Fibroblast of mammary gland (primary cell): ENCODE measurements at places on chromosomes 5 and 9.

- peak; percentile 54 for DNase-seq
These were observed 223.6 kb upstream of the SGCD start for GRCh38 chr5:156103155-156103885.

DNA sequence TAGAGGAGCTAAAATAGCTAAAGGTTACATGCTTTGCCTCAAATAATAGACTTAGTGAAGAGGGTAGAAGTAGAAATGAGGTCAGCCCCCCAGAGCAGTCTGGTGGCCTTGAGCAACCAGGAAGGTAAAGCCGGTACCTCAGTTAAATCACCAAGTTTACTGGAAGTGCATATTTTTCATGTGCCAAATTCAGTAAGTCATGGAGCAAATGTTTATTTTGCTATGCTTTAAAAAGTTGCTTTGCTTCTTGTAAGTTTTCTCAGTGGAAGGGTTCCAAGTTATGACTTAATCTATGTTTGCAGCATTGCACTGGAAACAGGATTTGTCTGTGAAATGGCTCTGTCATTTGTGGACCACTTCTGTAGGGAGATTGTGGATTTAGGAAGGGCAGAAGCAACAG is 256.7 kb downstream of the ARRDC3 start:
- DNase-seq, result peak; percentile 84

DNA sequence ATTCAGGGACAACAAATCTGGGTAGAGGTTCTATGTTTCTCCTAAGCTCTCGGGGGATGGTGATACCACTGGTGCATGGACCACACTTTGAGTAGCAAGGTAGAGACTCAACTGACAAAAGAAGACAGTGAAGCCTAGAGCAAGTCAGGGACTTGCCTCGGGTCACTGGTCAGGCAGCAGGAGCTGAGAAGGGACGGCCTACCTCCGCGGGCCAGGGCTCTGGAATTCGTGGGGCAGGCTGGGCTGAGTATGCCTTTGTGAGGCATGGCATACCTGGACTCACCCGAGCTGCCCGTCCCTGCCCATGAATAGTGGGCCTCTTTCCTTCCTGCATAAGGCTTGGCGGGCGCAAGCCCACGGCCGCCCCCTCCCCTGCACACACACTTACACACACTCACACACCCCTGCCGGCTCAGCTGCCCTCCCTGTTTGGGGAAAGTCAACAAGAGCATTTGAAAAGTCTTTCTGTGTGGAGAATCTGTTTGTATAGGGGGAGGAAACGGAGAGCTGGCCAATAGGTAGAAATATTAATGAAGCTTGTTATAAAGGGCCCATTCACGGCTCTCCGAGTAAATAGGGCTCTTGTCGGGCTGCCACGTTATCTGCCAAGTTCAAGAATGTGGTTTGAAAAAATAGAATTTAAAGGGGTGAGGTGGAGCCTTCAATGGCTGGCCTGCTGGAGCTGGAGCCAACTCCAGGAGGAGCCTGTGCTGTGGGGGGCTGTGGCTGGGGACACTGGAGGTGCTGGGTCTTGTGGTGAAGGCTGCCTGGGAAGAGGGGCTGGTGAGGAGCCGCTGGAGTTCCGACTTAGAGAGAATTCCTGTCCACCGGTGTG is 19.1 kb upstream of the KIF12 start:
- DNase-seq, result no peak

DNA sequence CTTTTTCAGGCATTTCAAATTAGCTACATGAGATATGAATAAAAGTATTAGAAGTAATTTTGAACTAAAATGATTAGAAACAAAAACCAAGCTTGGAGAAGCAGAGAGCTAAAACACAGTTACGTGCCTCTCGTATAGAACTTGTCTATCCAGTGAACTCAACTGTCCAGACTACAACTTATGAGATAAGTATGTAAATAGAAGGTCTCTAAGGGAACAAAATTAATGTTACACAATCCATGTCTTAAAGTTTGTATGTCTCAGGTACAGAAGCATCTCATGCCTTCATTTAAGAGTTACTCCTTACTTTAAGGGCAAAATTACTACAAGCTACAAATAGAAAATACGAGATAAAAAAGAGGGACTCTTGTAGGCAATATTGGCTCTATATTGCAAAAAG is 316.8 kb downstream of the CETN3 start:
- DNase-seq, result no peak

GRCh38 chr9:77464661-77465060 is 183.5 kb downstream of the GNA14 start:
- peak; percentile 31 for DNase-seq

GRCh38 chr5:80217667-80218066 is 38.2 kb downstream of the SERINC5 start:
- no peak for DNase-seq

DNA sequence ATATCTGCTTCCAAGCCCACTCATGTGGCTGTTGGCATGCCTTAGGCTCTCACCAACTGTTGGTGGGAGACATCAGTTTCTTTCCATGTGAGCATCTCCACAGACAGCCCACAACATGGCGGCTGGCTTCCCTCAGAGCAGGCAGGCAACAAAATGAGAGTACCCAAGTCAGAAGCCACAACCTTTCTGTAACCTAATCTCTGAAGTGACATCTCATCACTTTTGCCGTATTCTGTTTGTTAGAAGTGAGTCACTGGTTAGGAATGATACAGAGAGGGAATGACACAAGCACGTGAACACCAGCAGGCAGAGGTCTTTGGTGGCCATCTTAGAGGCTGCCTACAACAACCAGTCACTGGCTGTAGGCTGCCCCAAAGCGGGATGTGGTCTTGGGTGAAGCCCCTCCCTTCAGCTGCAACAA is 88.6 kb upstream of the RASGRF2 start:
- DNase-seq, result peak; percentile 77

DNA sequence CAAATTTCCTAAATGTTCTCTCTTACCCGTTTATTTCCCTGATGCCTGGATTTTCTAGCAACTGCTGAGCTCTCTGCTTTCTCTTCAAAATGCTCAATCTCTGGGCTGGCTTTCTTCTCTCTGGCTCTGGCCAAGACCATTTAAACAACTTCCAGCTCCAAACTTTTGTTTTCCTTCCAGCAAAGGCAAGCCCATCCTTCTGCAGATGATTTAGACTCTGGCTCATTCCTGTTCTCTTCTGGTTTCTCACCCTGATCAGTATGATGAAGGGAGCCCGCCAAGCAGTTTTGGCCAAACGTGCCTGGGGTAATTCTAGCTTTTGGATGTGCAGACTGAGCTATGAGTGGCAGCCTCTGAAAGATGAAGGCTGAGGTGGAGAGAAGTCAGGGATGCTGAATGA is 78.1 kb downstream of the HSPA4 start:
- DNase-seq, result no peak

DNA sequence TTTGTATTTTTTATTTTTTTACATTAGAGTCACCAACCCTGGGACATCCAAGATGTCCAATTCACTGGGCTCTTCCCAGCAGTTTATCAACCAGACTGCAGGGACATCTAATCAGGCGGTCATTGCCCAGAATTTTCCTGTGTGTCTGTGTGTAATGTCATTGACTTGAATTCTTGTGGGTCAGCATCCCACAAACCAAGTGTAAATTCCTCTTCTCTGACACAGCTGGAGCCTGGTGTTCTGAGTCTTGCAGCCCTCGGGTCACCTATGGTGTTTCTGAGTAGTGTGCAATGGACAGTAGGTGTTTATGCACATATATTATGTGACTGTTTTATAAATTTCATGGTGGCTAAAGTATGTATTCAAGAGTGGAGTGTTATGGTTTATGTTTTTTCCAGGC is 815.7 kb downstream of the SEMA5A start:
- DNase-seq, result peak; percentile 52

DNA sequence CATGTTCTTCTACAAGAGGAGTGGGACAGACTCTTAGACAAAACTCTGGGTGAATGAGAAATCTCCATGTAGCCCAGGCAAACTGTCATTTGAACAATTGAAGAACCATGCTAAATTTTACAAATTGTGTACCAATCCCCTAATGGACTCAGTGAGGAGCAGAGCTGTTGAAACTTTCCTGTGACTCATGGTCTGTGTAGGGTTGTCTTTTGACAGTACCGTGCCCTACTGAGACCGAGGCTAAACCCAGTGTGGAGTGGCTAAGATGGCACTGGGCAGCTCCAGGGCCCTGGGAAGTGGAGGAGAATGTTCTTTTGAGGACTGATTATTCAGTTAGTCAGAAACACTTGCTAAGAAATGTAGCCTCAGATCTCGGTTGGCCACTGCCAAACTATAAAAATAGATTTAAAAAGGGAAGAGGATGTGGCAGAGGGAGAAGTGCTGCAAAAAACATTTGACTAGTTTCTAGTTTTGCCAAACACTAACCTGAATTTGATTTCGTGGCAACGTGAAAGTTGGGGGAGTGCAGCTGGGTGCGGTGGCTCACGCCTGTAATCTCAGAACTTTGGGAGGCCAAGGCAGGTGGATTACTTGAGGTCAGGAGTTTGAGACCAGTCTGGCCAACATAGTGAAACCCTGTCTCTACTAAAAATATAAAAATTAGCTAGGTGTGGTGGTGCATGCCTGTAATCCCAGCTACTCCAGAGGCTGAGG is 24.7 kb downstream of the POU4F3 start:
- no peak for DNase-seq

- DNase-seq, result no peak
These were observed 545.4 kb upstream of the TLE4 start for GRCh38 chr9:79026316-79026715.

- DNase-seq, result no peak
These were observed 27.5 kb downstream of the TGFBI start for GRCh38 chr5:136056336-136056735.

DNA sequence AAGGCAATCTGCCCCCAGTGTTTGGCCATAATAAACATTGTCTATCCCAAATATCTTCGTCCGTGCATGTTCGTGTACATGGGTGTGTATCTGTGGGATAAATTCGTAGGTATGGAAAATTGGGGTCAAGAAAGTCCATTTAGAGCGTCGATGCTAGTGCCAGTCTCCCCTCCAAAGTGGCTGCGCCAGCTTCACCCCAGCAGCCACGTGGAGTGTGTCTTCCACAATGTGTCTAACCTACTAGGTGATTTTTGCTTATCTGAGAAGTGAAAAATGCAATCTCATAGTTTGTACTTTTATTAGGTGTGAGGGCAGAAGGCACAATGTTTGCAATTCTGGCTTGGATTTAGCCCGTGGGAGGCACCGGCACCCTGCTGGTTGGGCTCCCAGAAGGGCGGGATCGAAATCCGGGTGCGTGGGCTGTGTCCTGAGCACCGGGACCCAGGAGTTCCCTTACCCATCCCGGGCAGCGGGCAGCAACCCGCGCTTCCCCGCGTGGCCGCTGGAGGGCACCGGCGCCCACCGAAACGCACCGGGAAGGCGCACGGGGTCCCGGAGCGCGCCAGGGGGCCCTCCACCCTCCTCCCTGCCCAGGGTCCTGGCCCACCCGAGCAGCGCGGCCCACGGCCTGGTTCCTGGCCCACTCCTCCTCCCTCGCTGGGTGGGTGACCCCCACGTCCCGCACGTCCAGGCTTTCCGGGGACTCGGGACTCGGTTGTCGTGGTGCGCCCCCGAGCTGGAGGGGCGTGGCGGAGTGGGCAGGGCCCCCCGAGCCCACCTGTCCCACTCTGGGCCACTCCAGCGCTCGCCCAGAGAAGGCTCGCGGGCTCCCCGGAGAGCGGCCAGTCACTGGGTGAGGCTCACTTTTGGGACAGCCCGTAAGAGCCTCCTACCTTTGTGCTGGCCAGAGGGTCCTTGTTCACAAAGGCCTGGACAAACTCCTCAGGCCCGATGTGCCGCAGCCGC is 55.4 kb upstream of the RNF130 start:
- DNase-seq, result peak; percentile 4

DNA sequence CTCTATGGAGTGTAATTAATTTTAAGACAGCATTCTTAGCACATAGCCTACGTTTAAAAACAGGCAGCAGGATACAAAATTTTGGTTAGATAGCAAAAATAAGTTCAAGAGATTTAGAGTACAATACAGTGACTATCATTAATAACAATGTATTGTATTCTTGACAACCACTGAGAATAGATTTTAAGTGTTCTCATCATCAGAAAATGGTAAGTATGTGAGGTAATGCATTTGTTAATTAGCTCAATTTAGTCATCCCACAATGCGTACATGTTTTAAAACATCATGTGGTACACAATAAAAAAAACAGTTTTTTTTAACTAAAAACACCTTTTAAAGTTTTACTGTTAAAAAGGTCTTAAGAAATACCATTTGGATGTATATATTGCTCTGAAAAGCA is 94.2 kb downstream of the MUSK start:
- DNase-seq, result no peak

GRCh38 chr9:108271236-108271635 is 584.5 kb downstream of the ACTL7B start:
- no peak for DNase-seq

- DNase-seq, result peak; percentile 77
These were observed 216.9 kb upstream of the ZNF608 start for GRCh38 chr5:124963236-124963919.

DNA sequence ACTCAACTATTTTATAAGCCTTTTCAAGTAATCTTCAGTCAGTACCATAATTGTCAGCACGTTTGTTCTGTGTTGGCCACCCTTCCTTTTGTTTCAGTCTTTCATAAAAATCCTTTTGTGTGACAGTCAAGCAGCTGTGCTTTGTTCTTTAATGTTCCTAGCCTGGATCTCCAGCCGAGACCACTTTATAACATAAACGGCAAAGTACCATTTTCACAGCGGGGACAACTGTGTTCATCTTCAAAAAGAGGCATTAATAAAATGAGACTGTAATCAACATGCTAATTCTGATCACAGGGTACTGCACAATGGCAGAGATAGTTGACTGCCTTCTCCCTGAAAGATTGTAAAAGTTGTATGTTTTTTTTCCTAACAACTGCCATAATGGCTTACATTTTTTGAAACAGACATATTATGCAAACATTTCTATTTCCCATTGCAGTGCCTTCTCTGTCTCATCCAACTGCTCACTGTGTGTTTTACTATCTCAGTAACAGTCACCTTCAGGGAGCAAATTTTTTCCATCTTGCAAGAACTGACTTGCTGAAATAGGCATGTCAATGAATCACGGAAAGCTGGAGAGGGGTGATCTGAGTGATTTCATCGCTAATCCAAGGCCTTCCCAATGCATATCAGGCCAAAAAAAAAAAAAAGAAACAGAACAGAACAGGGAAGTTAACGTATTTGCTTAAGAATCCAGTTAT is 828.5 kb upstream of the DMAC1 start:
- DNase-seq, result peak; percentile 46

GRCh38 chr9:105393576-105394344 is 54.1 kb upstream of the FSD1L start:
- DNase-seq, result no peak

DNA sequence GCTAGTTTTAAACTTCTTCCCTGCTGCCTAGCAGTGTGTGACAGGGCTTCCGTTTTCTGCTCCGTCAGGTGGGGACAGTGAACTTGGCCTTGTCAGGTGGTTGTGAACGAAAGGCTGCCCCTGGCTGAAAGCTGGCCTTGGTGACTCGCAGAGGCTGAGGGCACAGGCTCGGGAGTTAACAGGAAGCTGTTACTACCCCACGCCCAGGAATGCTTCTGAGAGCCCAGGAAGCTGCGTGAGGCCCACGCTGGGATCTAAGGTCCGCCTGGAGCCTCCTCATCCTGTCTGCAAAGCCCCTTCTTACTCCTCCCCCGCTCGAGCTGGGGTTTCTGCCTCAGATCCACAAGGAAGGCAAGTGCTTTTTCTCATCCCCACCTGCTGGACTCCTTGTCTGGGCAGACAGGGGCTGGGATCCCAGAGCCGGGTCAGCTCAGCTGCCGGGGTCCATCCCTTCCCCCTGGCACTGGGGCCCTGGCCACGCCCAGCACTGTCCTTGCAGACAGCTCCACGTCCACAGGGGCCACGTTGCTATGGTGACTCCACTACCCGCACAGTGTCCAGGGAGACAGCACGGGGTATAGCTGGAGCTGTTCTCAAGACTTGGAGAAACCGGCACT is 124.7 kb upstream of the TBC1D2 start:
- peak; percentile 50 for DNase-seq

GRCh38 chr5:62686692-62687091 is 108.1 kb downstream of the LRRC70 start:
- no peak for DNase-seq
